ENCODE measurements at places on chromosomes 13 and 19. TPM values are rescaled to one million over a fixed set of nuclear protein-coding genes. Genes with fewer than 3 reads are reported as not detected.

DNA sequence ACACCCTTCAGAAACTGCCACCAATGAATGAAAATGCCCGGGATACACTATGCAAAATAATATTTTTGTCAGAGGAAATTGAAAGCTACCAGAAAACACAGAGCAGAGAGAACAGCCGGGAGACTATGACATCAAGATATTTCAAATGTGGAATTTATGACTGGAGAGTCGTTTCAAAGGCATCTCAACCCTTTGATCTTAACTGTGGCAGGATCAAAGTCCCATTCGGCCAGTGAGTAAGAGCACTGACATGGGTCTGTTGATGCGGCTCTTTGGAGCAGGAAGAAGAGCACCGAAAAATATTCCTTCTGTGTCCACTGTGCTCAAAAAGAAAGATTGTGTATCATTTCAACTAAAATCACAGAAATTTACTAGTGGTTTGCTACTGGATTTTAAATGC is 201.9 kb downstream of the RFC3 start:
- no peak overlapping the region for H3K4me3 ChIP-seq
- H3K36me3 ChIP-seq = no peaks in the 10 kb centered on the region
- no peaks in the 10 kb centered on the region for H3K27me3 ChIP-seq
- DNase-seq = no peak
- H3K27ac ChIP-seq = no peak overlapping the region

DNA sequence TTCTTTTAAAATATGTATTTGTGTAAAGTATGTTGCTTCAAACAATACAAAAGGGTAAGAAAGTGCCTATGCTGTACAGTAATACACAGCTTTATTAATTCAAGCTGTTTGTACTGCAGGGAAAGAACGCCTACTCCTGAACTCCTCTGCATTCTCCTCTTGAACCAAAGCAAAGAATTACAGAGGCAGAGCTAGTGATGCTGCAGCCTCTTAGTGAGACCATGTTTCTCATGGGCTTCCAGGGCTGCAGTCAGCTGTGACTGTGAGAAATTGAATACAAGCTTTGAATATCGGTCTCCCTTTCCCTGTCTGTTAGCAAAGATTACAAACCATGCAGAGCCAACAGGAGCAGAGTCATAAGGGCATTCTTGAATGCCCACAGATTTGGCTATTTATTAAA is 248.5 kb downstream of the SLITRK1 start:
- H3K27me3 ChIP-seq = no peaks in the 10 kb centered on the region
- H3K4me3 ChIP-seq = no peak overlapping the region
- H3K27ac ChIP-seq = no peak overlapping the region
- H3K36me3 ChIP-seq = no peaks in the 10 kb centered on the region
- DNase-seq = no peak

The MIA gene
- not detected for polyA plus RNA-seq

GRCh38 chr19:48724796-48725753 is 5.5 kb upstream of the MAMSTR start:
- no peaks in the 10 kb centered on the region for H3K36me3 ChIP-seq
- H3K4me3 ChIP-seq = peak overlapping the region; percentile 15
- H3K27ac ChIP-seq = no peak overlapping the region
- H3K27me3 ChIP-seq = no peaks in the 10 kb centered on the region
- no peak for DNase-seq
- H3K4me1 ChIP-seq = peaks cover 19% of the 10 kb centered on the region

DNA sequence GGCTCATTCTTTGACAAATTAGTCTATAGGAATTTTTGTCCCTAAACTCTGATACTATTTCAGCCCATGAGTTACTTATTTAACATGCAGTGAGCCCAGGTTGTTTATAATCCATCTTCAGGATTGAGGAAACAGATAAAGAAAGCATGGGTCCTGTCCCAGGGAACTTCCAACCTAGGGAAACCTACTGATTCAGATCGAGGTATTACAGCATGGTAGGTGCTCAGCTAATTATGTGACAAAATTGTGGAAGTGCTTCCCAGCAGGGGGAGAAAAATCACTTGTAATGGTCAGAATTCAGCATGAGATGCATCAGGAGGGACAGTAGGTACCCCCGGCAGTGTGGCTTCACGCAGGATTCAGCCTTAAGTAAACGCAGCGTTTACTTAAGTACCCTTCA is 171.3 kb downstream of the NUFIP1 start:
- no peak overlapping the region for H3K27ac ChIP-seq
- H3K4me3 ChIP-seq = no peak overlapping the region
- H3K4me1 ChIP-seq = no peaks in the 10 kb centered on the region
- H3K27me3 ChIP-seq = no peaks in the 10 kb centered on the region

The CEACAM1 gene
- polyA plus RNA-seq = 5.1 TPM

DNA sequence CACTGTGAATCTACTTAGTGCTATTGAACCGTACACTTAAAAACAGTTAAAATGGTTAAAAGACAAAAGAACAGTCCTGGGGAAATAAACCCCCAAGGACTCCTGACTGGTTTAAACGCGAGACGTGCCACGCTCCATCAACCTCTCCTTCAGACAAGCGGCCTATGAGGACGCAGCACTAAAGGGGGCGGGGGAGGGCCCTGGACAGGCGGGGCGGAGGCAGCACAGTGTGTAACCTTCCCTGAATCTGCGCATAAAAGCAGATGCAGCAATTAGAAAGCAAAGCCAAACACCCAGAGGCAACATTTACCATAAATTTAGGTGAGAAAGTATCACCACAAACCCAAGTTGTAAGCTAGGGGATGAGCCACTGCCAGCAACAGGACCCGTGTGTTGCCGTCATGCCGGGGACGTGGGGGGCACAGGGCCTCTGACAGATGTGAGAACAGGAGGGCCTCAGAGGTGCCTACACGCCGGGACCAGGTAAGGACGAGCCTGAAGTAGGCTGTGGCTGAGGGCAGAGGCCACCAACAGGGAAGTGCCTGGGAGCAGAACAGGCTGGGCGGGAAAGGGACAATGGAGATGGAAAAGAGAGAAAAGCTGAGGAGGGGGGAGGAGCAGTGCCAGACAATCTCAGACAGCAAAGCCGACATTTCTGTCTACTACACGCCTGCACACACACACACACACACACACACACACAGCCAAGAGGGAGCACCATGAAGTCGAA is 15.3 kb upstream of the ADPRHL1 start:
- no peak overlapping the region for H3K27ac ChIP-seq
- H3K27me3 ChIP-seq = no peaks in the 10 kb centered on the region
- no peak for DNase-seq
- H3K36me3 ChIP-seq = peaks cover 7% of the 10 kb centered on the region

The ERICH4 gene
- not detected for polyA plus RNA-seq

GRCh38 chr19:40461669-40462221 is 3.8 kb downstream of the BLVRB start:
- DNase-seq = no peak
- H3K4me3 ChIP-seq = no peak overlapping the region
- H3K4me1 ChIP-seq = peaks cover 22% of the 10 kb centered on the region

DNA sequence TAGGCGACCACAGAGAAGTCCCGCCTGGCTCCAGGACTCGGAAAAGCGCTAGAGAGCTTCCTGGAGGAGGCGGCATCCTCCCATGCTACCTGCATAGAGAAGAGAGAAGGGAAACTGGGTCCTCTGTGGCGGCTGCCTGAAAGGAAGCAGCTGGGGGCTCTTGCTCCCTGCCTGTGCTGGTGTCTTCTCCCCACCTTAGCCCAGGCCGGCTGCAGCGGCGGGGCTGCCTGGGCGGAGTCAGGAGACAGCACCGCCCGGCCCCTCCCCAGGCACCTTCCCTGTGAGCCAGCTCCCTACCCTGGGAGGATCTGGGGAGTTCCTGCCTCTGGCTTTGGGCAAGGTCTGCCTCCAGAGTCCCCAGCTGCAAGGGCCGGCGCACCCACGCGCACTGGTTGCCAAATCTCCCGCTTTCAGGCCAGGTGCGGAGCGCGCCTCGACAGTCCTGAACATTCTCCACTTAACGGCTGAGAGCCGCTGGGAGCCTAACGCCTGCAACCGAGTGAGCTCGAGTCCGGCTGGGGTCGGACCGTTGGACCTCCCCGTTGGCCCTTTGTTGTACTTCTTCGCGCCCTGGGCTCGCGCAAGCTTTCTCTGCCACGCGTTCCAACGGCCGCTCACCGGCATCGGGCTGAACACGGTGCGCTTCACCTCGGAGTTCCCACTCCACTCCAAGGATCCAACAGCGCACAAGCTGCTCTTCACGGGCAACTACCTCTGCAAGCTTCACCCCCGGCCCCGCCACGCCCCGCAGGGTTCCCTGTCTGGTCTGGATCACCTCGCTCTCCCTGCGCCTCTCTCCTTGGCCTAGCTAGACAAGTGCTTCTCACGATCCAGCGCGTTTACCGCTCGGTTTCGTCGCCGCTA is 21.8 kb upstream of the ZNF30 start:
- peaks cover 25% of the 10 kb centered on the region for H3K27me3 ChIP-seq
- no peak overlapping the region for H3K27ac ChIP-seq
- H3K4me3 ChIP-seq = no peak overlapping the region
- no peaks in the 10 kb centered on the region for H3K36me3 ChIP-seq

- H3K27me3 ChIP-seq = peaks cover 3% of the 10 kb centered on the region
- peaks cover 19% of the 10 kb centered on the region for H3K4me1 ChIP-seq
- peak within 1 kb of the TSS; percentile 55 for H3K4me3 ChIP-seq
- H3K27ac ChIP-seq = no peak within 1 kb of the TSS
- peak; percentile 55 for DNase-seq
- H3K36me3 ChIP-seq = peaks cover 8% of the 10 kb centered on the region
These were observed at the start of gene CPT1C for GRCh38 chr19:49690656-49691242. CPT1C (plus strand) TSS chr19:49691116; CDS start chr19:49692253, 1,137 bp downstream.

DNA sequence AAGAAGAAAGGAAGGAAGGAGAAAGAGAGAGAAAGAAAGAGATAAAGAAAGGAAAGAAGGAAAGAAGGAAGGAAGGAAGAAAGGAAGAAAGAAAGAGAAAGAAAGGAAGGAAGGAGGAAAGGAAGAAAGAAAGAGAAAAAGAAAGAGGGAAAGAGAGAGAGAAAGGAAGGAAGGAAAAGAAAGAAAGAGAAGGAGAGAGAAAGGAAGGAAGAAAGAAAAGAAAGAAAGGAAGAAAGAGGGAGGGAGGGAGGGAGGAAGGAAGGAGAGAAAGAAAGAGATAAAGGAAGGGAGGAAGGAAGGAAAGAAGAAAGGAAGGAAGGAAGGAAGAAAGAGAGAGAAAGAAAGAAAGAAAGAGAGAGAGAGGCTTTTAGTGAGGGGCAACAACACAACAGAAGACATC is 135.1 kb upstream of the VSTM2B start:
- no peak overlapping the region for H3K27ac ChIP-seq
- no peaks in the 10 kb centered on the region for H3K27me3 ChIP-seq
- DNase-seq = no peak
- no peaks in the 10 kb centered on the region for H3K4me1 ChIP-seq
- no peaks in the 10 kb centered on the region for H3K36me3 ChIP-seq

- no peak for DNase-seq
- no peaks in the 10 kb centered on the region for H3K4me1 ChIP-seq
- peaks cover 3% of the 10 kb centered on the region for H3K27me3 ChIP-seq
- H3K36me3 ChIP-seq = no peaks in the 10 kb centered on the region
These were observed 321.7 kb downstream of the SUCLA2 start for GRCh38 chr13:47679401-47679800.

DNA sequence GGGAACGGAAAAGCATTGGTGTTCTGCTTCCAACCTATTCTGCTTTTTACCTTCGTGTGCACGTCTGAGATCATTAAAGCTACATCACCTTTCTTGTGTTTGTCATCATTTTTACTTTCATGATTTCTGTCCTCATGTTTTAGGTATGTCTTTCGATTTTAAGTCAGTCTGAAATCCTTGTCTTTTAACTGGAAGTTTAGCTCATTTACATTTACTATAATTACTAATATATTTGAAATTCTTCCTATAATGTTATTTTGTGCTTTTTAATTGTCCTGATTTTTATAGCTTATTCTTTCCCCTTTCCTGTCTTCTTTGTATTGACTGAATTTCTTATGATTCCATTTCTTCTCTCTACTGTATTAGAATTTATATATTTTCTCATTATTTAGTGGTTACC is 19.2 kb upstream of the ASPDH start:
- no peaks in the 10 kb centered on the region for H3K36me3 ChIP-seq
- DNase-seq = no peak
- no peak overlapping the region for H3K27ac ChIP-seq
- H3K4me3 ChIP-seq = no peak overlapping the region
- no peaks in the 10 kb centered on the region for H3K4me1 ChIP-seq

DNA sequence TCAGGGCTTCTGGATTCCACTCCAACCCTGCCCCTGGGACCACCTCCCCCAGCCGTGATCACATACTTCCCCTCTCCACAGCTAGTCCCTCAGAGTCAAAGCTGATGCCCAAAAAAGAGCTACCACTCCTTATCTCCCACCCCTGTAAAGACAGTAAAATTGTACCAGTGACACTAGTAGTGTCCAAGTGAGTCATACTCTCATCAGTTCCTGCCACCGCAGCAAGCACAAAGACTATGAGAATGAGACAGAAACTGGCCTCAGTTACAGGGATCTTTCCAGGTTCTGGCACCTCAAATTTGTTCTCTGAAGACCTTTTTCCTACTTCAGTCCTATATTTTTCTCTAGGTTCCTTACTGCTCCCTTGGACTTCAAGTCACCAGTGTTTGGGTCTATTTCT is 144.2 kb downstream of the SPRY2 start:
- H3K4me3 ChIP-seq = no peak overlapping the region
- no peaks in the 10 kb centered on the region for H3K27me3 ChIP-seq
- H3K36me3 ChIP-seq = no peaks in the 10 kb centered on the region
- DNase-seq = no peak

The MISP gene
- polyA plus RNA-seq = not detected

DNA sequence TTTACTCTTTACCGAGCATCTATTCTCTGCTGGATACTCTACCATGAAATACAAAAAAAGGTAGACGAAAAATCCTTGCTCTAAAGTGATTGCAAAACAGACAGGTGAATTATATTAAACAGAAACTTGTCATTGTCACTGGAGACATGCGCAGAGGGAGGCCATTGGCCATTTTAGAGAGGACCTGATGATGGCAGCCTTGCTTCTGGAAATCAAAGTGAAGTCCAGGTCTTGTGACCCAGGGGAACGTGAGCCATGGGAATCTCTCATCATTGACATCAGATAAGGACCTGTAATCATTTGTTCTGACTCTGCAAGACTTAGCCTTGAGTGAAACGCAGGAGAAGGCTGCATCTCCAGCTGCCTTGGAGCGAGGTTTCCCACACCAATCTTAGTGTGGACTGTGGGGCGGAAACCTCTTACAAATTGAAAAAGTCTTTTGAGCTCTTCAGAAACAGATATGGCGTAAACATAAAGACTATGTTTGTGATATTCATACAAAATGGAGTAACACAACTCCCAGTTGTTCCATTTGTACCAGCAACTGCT is 16.8 kb upstream of the SLC46A3 start:
- no peaks in the 10 kb centered on the region for H3K27me3 ChIP-seq
- no peak for DNase-seq
- H3K4me3 ChIP-seq = no peak overlapping the region
- H3K27ac ChIP-seq = no peak overlapping the region
- no peaks in the 10 kb centered on the region for H3K36me3 ChIP-seq
- H3K4me1 ChIP-seq = no peaks in the 10 kb centered on the region

DNA sequence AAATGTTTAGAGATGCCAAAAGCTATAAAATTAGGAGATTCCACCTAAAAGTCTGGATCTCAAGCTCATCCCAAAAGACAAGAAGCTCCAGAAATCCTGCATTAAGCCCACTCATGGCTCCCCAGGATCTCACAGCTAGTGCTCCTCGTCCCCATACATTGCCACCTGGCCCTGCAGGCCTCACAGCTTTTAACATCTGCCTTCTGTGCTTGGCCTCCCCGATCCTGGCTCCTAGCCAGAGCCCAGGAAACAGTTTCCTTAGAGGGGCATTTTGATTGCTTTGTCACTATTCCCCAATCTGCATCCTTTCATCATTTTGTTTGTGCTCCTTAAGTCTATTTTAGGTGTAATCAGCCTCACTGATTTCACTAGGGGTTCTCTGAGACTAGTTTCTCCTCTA is 14.5 kb upstream of the DCT start:
- H3K36me3 ChIP-seq = no peaks in the 10 kb centered on the region
- H3K27me3 ChIP-seq = peaks cover 3% of the 10 kb centered on the region
- DNase-seq = no peak
- H3K27ac ChIP-seq = no peak overlapping the region
- H3K4me1 ChIP-seq = no peaks in the 10 kb centered on the region

The CRB3 gene
- polyA plus RNA-seq = 5.8 TPM

Measured in CD4-positive, CD25-positive, alpha-beta regulatory T cell (primary cell).